ENCODE measurements at places on chromosomes 1 and 21.
A peak's percentile ranks its signal among the peaks of the same experiment; 100 is the strongest.

GRCh38 chr1:228074954-228075730, 7.4 kb upstream of the ARF1 start:
- DNase-seq = no peak

DNA sequence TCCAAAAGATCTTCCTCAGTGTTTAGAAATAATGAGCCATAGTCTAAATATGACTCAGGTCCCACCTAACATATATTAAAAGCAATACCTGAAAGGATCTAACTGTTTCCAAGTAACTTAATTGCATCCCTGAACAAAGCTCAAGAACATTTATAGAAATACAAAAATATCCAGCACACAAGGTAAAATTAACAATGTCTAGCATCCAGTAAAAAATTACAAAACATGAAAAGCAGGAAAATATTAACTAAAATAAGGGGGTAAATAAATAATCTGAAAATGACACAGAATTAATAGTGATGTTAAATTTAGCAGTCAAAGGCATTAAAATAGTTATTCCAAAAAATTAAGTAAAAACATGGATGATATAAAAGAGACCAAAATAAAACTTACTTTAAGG, 21.3 kb upstream of the VANGL1 start:
- DNase-seq = no peak

DNA sequence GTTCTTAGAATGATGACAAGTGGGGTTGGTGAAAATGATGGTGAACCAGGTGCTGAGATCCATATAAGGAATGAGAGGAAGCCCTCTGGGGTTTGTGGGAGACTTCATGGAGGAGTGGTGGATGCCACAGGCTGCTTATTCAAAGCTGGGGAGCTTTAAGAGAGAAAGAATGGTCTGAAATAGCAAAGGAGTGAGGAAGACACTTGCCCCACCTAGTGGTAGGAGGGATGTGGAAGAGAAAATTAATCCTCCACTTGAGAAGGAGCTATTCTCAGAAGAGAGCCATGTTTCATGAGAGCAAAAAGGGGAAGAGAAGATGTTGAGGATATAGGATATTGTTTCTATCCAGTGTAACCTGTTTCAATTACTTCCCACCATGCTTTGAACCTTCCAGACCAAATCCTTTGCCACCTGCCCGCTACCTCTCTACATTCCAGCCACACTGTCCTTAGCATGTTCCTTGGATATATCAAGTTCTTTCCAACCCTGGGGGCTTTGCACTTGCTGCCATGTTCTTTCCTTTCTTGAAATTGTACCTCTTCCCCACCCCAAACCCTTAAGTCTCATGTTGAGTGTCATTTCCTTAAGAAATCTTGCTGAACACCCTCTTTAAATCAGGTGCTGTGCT, 19.6 kb upstream of the ZNF648 start:
- DNase-seq = no peak

GRCh38 chr1:43924516-43924915, 9.1 kb upstream of the ARTN start:
- no peak for DNase-seq

DNA sequence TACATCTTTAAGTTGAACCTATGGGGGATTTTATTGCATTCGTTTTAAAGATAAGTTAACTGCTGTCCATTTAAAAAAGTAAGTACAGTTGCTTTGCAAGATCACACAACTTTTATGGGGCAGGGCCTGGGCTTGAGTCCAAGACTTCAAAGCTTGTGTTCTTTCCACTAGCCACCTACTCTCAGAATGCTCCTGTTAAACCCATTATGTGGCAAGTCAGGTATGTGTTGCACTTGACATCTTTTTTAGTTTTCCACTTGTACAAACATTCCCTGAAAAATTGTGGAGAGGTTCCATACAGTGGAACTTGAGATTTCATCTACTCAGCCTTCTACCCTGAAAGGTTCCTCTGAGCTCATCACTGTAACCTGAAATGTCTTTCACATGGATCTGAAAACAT, 235.5 kb upstream of the SGIP1 start:
- DNase-seq = no peak

GRCh38 chr1:204829133-204829825, 41.4 kb upstream of the NFASC start:
- no peak for DNase-seq

GRCh38 chr1:52235646-52236045, 93.8 kb downstream of the ZFYVE9 start:
- DNase-seq = no peak

DNA sequence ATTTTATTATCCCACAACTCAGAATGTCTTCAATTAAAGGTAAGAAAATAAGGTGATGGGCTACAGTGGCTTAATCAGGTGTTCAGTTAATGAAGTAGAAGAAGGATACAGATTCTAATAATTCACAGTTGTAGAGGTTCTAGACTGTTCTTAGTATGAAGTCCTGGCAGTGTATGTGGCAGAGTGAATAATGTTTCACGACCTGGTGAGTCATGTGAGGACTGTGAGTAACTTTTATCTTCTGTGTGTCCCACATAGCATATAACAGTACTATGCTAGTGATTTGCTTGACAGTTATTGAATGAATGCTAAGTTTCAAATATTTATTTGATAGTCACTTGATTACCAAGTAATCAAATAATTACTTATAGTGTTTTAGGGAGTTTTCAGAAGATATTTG, 20.0 kb downstream of the SLC16A4 start:
- no peak for DNase-seq

DNA sequence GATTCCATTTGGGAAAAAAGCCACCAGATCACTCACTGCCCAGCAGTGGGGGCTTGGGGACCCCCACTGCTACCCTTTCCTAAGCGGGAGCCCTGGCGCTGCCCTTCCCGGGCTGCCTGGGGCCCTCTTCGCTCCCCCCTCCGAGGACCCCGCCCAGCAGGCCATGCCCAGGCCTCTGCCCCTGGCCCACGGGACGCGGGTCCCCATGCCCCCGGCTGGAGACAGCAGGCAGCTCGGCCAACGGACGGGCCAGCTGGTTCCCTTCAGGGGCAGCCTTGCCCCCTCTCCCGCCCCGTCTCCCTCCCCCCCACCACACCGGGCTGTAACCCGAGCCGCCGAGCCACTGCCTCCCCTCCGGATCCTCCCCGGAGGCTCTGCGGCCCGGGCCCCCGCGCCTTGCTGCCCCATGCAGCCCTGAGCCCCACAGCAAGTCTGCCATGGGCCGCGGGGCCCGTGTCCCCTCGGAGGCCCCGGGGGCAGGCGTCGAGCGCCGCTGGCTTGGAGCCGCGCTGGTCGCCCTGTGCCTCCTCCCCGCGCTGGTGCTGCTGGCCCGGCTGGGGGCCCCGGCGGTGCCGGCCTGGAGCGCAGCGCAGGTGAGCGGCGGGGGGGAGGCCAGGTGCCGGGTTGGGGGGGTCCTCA, at the start of gene MMP23B:
MMP23B (plus strand) TSS at position 392 of the 639 bp plus-strand sequence; CDS start at position 438, 46 bp downstream.
- DNase-seq = no peak

- DNase-seq = no peak
Measured at GRCh38 chr1:125119024-125119441, 3934.3 kb downstream of the SRGAP2C start.

- DNase-seq = no peak
Measured at GRCh38 chr1:236638945-236639344, 34.6 kb upstream of the HEATR1 start.

- DNase-seq = no peak
Measured at GRCh38 chr1:6249739-6250689, 6.0 kb downstream of the HES3 start.

- DNase-seq = peak; percentile 15
Measured at GRCh38 chr1:212234431-212235395, 50.5 kb upstream of the PPP2R5A start.

DNA sequence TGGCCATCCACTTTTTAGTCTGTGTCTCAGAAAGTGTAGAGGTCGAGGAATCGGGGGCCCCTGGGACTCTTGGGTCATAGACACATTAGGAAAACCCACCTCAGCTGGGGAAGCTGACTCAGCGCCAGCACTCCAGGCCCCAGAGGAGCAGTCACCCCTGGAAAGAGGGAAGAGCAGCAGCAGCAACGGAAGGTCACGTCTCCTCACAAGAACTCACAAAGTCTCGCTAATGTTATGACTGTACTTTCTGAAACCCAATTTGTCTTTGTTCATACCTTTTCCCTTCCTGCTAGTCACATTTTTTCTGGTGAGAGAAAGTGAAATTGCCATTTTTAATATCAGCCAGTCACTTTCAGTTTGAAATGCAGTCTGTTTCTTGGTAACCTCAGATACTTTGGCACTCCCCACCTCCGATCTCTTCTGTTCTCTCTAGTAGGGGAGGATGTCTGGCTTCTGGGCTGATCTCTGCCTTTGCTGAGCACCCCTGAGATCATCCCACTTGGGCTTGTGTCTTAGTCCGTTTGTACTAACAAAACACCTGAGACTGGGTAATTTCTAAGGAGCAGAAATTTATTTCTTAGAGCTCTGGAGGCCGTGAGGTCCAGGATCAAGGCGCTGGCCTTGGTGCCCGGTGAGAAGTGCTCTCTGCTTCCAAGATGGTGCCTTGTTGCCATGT, 6.0 kb upstream of the NLRP3 start:
- DNase-seq = no peak

DNA sequence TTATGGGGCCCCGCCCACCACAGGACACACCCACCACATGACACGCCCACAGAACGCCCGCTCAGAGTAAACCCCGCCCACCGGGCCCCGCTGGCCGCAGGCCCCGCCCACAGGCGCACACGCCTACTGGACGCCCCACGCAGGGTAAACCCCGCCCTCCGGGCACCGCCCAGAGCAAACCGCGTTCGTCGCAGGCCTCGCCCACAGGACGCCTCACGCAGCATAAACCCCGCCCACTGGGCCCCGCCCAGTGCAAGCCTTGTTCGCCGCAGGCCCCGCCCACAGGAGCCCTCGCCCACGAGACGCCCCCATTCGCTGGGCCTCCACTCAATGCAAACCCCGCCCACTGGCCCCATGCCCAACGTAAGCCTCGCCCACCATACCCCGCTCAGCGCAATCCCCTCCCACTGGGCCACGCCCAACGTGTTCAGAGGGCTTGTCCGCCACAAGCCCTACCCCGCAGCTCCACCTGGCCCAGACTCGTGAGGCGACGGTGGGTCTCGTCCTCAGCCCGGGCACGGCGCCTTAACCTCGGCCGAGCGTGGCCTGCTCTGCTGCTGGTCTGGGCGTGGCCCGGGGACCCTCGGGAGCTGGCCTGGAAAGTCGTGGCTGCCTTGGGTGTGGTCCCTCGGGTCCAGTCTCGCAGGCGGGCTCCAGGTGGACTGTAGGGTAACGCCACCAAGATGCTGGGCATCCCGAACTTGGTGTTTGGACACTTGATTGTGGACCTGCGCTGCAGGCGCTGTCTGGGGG, 401 bp upstream of the TMEM52 start:
- peak; percentile 84 for DNase-seq

GRCh38 chr1:53122201-53122885, 20.1 kb downstream of the SLC1A7 start:
- DNase-seq = no peak

DNA sequence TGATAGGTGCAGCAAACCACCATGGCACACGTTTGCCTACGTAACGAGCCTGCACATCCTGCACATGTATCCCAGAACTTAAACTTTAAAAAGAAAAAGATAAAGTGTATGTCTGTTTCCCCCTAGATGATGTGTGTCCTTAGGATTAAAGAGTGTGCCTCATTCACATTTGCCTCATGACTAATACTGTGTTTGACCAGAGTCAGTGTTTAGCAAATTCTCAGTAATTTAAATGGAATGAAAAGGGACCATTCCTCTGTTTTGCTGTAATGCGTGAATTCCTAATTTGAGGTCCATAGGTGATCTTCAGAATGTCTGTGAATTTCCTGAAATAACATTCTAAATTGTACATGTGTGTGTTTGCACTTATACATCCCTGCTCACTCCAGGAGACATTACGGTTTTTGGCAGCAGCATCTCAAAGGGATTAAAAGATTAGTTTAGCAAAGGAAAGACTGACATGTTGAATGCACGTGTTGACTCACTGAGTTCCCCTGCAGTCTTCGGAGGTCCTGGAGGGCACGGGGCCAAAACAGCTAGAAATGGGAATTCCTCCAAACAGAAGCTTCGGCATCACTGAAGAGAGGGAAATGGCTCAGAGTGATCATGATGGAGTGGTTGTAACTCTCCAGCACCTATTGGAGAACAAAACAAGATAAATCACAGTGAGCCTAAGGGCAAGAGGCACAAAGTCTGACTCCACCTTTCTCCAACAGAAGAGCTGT, 19.1 kb upstream of the SLC35F3 start:
- no peak for DNase-seq

DNA sequence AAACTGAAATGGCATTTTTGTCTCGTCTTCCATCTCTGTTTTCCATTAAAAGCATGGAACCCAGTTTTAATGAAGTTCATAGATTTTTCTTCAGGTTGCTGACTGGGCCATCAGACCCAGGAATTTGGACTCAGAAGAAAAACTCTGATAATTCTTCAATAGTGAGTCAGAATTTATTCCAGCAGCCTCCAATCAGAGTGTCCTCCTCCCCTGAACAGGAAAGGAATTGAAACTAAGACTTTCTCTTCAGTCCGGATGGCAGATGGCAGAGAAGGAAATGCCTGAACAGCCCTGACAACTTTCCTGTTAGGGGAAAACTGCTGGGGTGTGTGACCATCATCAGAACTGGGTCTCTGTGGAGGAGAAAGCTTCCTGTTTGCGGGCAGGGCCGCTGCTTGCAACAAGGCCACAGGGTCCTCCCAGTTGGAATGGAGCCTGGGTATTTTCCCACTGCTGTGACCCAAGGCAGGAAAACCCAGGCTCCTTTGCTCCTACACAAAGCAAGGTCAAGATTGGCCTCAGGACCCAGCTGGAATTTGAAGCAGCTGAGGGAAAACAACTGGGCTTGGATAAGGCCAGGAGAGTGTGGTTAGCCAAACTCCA, 20.7 kb downstream of the CD34 start:
- DNase-seq = peak; percentile 100

- DNase-seq = no peak
Measured at GRCh38 chr1:55064071-55064581, 24.8 kb downstream of the PCSK9 start.

DNA sequence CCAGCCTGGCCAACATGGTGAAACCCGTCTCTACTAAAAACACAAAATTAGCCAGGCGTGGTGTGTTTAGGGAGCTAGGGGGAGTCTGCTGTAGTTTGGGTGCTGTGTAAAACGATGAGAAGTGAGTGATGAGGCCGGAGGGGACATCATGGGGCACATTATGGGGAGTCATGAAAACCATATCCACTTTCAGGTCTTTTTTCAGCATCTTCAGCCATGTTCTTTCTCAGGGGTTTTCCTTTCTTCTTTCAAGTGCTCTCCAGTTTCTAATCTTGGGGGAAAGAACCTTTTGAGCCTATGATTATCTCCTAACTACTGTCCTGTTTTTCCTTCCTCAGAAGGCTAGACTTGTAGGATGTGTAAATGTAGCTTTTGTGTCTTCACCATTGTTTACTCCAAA, 14.4 kb downstream of the KDM4A start:
- no peak for DNase-seq

GRCh38 chr1:66464351-66464750, 69.6 kb upstream of the SGIP1 start:
- DNase-seq = no peak

DNA sequence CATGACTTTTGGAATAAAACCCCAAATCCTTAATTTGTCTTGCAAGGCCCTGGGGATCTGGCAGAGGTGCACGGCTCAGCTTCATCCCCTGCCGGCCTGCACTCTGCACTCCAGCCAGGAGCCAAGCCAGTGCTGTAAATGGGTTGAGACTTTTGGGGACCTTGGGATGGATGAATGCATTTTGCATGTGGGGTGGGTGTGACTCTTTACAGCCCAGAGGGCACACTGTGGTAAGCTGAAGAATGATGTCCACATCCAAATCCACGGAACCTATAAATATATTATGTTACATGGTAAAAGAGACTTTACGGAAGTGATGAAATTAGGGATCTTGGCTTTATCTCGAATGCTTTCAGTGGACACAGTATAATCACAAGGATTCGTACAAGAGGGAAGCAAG, 177.8 kb downstream of the EDEM3 start:
- DNase-seq = no peak

GRCh38 chr1:182781841-182782586, 7.6 kb upstream of the NPL start:
- no peak for DNase-seq
